ENCODE measurements at places on chromosomes 13 and 19.

DNA sequence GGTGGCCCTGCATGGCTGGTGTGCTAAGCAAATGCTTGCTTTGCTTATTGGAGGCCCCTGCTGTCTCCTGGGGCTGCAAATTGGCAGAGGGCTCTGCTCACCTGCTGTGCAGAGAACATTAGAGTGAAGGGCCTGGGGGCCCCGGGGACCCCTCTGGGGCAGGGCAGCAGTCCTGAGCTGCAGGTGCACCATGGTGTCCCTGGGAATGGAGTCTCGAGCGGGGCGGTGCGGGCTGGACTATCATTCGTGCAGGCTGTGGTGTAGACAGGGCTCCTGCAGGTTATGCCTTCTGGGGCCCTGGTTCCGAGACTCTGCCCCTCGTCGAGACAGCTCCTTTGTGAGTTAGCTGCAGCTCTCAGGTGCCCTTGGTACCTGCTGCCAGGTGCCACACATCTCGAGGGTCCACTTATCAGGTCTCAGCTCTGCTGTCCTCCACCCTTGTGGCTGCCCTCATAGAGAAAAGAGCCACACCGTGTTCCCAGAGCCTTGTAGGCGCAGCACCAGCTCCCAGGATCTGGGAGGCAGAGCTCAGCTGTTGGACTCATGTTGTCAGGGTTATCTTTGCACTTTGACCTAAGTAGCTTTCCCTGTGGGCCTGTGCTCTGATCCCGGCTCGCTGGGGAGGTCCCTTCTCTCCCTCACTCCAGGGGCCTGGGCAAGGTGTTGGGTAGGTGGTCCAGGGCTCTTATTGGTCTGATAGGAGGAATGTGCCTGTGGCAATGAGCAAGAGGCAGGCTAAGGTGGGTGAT is 58.0 kb upstream of the ZNF536 start:
- DNase-seq = no peak

GRCh38 chr19:58553799-58554493 is 959 bp downstream of the CHMP2A start:
- no peak for DNase-seq

DNA sequence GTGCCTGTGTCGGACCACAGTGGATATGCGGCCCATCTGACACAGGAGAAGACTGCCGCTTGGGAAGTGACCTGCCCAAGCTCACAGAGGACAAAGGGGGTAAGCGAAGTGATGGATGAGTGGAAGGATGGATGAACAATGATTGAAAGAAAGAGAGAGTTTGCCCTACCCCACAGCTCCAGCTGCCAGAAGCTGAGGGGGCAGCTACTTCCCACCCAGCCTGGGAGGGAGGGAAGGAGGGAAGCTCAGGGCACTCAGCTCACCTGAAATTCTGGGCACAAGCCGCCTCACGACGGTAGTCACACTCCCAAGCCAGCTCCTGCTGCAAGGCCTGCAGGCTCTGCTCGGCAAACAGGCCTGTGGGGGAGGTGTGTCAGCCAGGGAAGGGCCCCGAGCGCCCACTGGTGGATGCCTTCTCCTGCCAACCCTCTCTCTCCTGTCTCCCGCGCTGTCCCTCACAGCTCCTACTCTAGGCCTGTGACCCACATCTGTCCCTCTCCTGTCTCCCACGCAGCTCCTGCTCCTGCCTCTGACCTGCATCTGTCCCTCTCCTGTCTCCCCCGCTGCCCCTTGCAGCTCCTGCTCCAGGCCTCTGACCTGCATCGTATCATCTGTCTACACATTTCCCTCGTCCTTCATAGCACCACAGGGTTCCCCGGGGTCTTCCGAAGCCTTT is 12.0 kb upstream of the NUMBL start:
- DNase-seq = no peak

GRCh38 chr13:33194820-33195692 is 90.5 kb downstream of the STARD13 start:
- DNase-seq = no peak

DNA sequence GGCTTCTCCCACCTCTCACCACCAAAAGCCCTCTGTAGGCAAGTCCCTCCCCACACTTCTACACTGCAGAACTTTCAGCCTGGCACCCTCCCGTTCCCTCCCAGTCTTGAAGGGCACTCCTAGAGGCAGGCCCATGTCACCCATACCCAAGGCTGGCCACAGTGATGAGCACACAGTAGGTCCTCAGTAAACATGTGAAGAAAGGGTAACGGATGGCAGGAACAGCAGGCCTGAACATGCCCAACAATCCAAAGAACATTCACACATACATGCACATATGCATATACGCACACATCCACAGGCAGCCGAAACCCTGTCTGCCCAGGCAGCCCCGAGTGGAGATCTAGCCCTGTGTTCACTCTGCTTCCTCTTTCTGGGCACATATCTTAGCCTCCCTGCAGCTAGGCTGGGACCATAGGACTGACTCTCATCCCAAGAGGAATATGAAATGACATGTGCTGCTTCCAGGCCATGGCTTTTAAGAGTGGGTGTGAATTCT is 55.2 kb downstream of the CEBPG start:
- no peak for DNase-seq

- no peak for DNase-seq
These were observed 545.9 kb upstream of the MIR17HG start for GRCh38 chr13:90801621-90802020.

DNA sequence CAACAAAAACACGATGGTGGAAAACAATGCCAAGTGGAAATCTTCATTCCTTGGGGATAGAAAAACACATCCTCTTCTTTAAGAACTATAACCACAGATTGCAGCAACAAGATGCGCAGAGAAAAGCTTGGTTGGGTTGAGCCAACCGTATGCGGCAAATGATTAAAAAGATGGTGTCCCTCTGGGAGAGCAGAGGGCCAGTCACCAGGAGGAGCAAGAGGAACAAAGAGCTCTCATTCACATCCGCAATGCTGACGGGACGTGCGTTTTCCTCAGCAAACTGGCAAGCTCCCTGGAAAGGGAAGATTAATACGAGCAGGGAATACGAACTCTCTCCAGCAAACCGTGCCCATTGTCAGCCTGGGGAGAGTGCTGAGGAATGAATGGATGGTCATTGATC is 141.6 kb downstream of the KATNAL1 start:
- DNase-seq = no peak

DNA sequence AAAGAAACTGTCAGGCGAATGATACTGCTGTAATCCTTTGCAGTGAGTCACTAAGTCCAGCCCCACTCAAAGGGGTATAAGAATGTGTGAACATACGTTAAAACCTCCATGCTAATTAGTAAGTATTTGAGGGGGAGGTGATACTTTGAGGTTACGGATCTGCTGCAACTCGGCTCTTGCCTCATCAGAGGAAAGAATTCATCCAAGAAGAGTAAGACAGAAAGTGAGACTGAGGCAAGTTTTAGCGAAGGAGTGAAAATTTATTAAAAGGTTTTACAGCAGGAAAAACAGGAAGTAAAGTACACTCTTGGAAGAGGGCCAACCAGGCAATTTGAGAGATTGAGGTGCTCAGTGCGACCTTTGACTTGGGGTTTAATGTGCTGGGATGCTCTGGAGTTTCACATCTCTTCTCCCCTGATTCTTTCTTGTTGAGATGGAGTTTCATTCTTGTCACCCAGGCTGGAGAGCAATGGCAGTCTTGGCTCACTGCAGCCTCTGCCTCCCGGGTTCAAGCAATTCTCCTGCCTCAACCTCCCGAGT is 9.8 kb downstream of the CLEC4M start:
- DNase-seq = peak; percentile 78

Measured in epithelial cell of prostate (primary cell).